Activated CD4-positive, alpha-beta T cell treated with anti-CD3 and anti-CD28 coated beads for 36 hours (primary cell): ENCODE measurements at places on chromosomes 5 and 9. TPM values are rescaled to one million over a fixed set of nuclear protein-coding genes. Genes with fewer than 3 reads are reported as not detected.

The LOX gene
- total RNA-seq: not detected

GRCh38 chr9:23643656-23644258, 182.3 kb downstream of the ELAVL2 start:
- no peak for DNase-seq

- DNase-seq: no peak
Measured at GRCh38 chr5:73867345-73868335, 241.6 kb downstream of the ARHGEF28 start.

DNA sequence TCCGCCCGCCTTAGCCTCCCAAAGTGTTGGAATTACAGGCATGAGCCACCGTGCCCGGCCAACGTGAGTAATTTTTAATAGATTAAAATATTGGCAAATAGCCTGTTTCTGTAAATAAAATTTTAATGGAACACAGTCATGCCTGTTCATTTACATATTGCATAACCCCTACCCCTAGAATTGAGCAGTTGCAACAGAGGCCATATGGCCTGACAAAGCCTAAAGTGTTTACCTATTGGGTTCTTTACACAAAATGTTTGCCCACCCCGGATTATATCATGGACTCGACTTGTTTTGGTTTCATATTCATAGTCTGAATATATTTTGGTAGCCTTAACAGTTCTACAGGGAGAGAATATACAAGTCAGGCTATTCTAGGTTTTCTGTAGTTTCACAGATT, 5.3 kb downstream of the NSA2 start:
- no peak for DNase-seq

- no peak for DNase-seq
Measured at GRCh38 chr9:111999319-111999718, 102.7 kb downstream of the UGCG start.
